ENCODE measurements at places on chromosomes 12 and 14.

DNA sequence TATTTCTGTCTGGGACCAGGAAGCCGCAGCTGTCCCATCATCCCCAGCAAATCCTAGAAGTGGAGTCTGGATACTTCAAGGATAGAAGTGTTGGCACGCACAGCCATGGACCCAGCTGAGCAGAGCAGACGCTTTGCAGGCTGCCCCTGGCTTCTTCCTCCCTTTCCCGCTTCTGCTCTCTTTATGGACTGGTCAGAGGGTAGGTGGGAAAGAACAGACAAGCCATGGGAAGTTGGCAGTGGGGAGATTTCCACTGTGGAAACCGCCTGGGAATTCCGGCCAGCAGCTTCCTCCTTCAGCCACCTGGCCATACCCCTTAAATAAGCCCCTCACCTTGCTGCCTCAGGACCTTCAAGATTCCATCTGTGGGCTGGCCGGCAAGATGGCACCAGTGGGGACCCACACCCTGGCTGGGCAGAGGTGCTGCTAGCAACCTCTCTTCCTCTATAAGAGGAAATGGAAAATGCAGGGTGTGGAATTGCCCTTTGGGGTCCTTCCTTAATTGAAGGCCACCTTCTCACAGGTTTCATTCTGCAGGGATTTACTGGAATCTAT lies 20.6 kb downstream of the OTUB2 start:
- DNase-seq = no peak

GRCh38 chr12:41441180-41441579 lies 253.1 kb downstream of the PDZRN4 start:
- no peak for DNase-seq

- DNase-seq = no peak
These were observed 552.3 kb downstream of the SLC16A7 start for GRCh38 chr12:60148109-60148508.

DNA sequence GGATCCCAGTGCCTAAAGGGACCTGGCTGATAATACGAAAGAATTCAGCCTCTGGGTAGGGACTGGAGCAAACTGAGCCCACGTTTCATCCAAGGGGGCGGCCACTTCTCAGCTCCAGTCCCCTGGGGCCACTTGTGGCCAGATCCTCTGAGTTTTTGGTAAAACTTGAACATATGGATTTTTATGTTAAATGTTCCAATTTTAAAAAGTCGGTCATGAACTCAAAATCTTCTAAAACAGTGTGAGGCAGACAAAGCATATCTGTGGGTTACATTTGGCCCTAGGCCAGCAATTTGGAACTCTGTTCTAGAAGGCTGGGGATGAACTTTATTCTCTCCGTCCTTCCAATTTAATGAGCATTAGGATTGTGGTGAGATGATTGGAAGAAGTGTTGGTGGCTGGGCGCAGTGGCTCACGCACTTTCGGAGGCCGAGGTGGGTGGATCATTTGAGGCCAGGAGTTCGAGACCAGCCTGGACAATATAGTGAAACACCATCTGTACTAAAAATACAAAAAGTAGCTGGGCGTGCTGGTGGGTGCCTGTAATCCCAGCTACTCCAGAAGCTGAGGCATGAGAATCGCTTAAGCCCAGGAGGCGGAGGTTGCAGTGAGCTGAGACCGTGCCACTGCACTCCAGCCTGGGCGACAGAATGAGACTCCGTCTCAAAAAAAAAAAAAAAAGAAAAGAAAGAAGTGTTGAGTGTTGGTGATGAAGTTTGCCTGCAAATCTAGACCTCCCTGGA lies 3.0 kb upstream of the PPP1CC start:
- DNase-seq = no peak

DNA sequence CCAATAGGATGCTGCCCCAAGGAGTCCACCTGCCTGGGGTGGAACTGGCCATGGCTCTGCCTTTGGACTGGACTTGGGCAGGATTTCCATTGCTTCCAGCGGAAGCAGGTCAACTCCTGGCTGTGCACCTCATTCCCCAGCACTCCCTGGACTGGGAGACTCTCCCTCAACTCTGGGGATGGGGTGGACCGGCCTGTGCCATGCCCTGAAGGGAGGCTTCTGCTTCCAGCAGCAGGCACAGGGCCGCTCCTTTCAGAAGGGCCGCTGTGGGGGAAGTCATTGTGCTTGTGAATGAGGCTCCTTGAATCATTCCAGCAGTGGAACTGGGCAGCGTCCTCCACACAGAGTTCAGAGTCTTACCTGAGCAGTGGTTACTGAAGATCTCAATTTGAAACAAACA lies 23.0 kb downstream of the TCHP start:
- DNase-seq = no peak
